ENCODE measurements at places on chromosomes 5 and 9.

DNA sequence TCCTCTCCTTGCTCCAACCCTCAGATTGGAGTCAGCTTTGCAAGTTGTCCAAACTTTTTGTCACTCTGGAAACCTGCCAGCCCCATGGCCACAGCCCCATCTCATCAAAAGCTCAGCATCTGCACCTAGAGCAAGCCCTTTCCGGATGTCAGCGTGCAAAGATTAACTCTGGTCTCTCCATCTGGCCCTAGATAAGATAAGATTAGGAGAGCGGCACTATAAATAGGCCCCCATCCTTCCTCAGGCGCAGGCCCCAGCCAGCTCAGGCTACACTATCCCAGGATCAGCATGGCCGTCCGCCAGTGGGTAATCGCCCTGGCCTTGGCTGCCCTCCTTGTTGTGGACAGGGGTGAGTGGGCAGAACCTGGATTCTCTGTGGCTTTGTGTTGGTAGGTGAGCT, at the start of gene SPINK4:
Gene SPINK4 (plus strand): TSS at position 247 of the 400 bp plus-strand sequence. CDS start 42 bp downstream, at position 289.
- DNase-seq, result peak; percentile 46

- no peak for DNase-seq
These were observed 2.0 kb upstream of the ARHGEF28 start for GRCh38 chr5:73623901-73624404.

- no peak for DNase-seq
These were observed 52.4 kb downstream of the VCAN start for GRCh38 chr5:83523929-83524328.

GRCh38 chr5:33321026-33321425, 119.7 kb upstream of the TARS1 start:
- peak; percentile 96 for DNase-seq

- no peak for DNase-seq
These were observed 22.4 kb upstream of the SLC6A3 start for GRCh38 chr5:1467341-1468246.
